ENCODE measurements at places on chromosomes 16 and 17.

GRCh38 chr16:4746991-4747574, 12.7 kb downstream of the DNAAF8 start:
- DNase-seq, result no peak
- no peaks in the 10 kb centered on the region for H3K27me3 ChIP-seq
- H3K36me3 ChIP-seq, result peaks cover 7% of the 10 kb centered on the region
- peaks cover 12% of the 10 kb centered on the region for H3K4me1 ChIP-seq
- no peak overlapping the region for H3K27ac ChIP-seq
- H3K4me3 ChIP-seq, result no peak overlapping the region

DNA sequence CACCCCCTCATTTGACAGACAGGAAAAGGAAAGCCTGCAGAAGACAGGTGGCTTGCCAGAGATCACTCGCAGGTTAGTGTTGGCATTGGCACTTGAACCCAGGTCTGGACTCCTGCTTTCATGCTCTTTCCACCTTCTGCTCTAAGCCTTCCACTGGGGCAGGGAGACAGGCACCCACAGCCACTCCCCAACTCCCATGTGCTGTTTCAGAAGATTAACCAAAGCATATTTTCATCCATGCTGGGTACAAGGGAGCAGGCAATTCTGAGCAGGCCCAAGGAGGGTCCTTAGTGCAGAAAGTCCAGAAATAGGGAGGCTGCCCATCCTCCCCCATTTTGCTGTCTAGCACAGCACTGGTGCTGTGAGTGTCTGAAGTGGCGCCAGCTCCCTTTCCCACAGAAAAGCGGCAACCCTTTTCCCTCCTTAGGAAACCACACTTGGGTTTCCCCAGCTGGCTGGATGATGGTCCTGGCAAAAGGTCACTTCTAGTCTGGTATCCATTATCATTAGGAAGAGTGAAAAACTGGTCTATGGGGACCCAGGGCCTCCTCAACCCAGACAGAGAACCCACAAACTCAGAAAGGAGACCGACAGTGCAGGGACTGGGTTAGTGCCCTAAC, 2.0 kb upstream of the CAVIN1 start:
- peaks cover 20% of the 10 kb centered on the region for H3K4me1 ChIP-seq
- peaks cover 2% of the 10 kb centered on the region for H3K36me3 ChIP-seq
- no peak overlapping the region for H3K4me3 ChIP-seq
- DNase-seq, result no peak
- H3K27me3 ChIP-seq, result peaks cover 55% of the 10 kb centered on the region
- no peak overlapping the region for H3K27ac ChIP-seq

DNA sequence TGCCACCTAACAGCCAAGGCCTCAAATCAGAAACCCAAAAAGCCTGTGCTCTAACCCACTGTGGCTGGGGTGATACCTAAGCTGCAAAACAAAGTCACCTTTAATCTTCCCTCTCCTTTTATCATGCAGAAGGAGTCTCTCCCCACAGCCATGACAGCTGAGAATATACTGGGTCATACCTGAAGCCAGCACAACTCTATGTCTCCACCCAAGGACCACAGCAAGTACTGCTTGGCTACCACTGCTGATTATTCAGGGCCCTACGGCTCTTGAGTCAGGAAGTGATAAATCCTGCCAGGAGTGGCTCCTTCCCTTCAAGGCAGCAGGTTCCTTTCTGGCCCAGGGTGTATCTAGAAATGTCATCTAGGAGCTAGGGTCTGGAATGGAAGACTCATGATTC, 151.5 kb upstream of the TOM1L1 start:
- DNase-seq, result no peak
- no peaks in the 10 kb centered on the region for H3K36me3 ChIP-seq

GRCh38 chr16:31265329-31266245, 5.8 kb downstream of the ITGAM start:
- H3K27me3 ChIP-seq, result no peaks in the 10 kb centered on the region
- DNase-seq, result peak; percentile 67

DNA sequence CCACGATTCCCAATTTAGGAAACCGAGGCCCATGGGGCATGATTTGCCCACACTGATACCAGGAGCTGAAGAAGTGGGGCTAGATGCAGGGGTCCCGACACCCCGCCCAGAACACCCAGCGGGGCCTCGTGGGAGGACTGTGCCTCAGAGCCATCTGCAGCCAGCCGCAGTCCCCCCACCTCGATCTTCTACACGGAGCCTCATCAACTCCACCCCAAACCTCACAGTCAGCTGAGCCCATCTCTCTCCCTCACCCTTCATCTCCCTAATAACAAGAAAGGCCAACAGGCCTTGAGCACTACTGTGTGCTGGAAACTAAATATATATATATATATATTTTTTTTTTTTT, 4.2 kb downstream of the ITGAE start:
- no peak for DNase-seq
- no peaks in the 10 kb centered on the region for H3K36me3 ChIP-seq
- no peaks in the 10 kb centered on the region for H3K27me3 ChIP-seq
- no peak overlapping the region for H3K4me3 ChIP-seq
- peaks cover 53% of the 10 kb centered on the region for H3K4me1 ChIP-seq

DNA sequence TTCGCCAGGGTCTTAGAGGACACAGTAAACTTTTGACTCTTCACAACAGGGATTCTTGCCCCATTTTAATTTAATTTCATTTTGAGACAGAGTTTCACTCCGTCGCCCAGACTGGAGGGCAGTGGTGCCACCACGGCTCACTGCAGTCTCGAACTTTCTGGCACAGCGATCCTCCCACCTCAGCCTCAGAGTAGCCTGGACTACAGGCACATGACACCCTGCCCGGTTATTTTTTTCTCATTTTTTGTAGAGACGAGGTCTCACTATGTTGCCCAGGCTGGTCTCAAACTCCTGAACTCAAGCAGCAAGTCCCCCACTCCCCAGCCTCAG, 329 bp upstream of the NLE1 start:
- peak overlapping the region; percentile 65 for H3K27ac ChIP-seq
- peaks cover 30% of the 10 kb centered on the region for H3K4me1 ChIP-seq
- H3K4me3 ChIP-seq, result peak overlapping the region; percentile 77

GRCh38 chr17:33596899-33597298, 303.8 kb upstream of the ASIC2 start:
- H3K36me3 ChIP-seq, result no peaks in the 10 kb centered on the region
- H3K4me1 ChIP-seq, result no peaks in the 10 kb centered on the region
- H3K4me3 ChIP-seq, result no peak overlapping the region
- peaks cover 5% of the 10 kb centered on the region for H3K27me3 ChIP-seq
- DNase-seq, result no peak
- H3K27ac ChIP-seq, result no peak overlapping the region

DNA sequence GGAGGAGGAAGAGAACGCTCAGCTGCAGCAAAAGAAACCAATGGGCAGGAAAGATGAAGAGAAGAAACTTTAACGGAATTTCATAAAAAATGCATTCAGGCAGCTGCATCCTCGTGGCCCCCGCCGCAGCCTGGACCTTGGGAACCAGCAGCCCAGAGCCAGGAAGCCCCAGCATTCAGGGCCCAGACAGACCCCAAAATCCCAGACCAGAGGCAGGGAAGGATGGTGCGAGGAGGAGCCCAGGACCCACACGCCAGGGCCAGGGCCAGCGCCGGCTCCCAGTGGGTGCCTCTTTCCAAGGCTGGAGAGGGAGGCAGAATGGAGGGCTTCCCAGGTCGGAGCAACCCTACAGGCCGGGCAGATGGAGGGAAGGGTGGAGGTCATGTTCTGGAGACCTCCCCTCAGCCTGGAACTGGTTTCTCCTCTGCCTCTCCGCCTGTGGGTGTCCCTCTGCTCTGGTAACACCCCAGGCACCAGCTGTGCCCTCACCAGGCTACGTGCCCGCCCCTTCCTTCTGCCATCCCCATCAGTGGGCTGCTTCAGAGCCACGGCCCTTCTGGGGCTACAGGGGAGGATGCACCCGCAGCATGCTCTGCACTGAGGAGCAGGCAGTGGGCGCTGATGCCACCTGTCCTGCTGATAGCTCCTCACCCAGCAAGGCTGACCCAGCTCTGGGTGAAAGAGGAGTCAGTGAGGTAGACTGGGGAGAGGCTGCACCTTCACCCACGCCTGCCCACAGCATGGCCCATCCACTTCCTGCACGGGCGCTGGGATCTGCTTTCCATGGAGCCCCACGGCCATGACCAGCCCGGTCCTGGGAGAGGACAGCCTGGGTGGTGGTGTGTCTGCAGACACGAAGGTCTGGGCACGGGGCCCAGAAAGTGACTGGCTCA, 1.2 kb upstream of the MIF4GD start:
- peak; percentile 27 for DNase-seq
- peak overlapping the region; percentile 85 for H3K4me3 ChIP-seq
- H3K27me3 ChIP-seq, result no peaks in the 10 kb centered on the region
- peaks cover 47% of the 10 kb centered on the region for H3K4me1 ChIP-seq

DNA sequence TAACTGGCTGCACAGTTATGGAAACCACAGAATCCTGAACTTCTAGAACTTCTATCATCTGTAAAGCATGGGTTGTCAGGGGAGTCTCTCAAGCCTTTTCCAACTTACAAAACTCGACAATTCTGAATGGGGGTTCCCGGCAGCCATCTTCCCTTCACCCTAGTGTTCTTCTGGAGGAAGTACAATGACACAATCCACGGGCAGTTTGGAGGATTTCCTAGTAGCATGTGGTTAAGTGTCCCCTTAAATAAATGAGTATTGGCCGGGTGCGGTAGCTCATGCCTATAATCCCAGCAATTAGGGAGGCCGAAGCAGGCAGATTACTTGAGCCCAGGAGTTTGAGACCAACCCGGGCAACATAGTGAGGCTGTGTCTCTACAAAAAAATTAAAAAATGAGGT, 2.1 kb downstream of the SLC16A6 start:
- H3K27ac ChIP-seq, result peak overlapping the region; percentile 37
- H3K27me3 ChIP-seq, result no peaks in the 10 kb centered on the region
- peaks cover 26% of the 10 kb centered on the region for H3K36me3 ChIP-seq
- DNase-seq, result peak; percentile 22

GRCh38 chr16:70476272-70477020, 22.1 kb downstream of the FCSK start:
- no peak overlapping the region for H3K4me3 ChIP-seq
- peaks cover 27% of the 10 kb centered on the region for H3K36me3 ChIP-seq
- H3K4me1 ChIP-seq, result peaks cover 32% of the 10 kb centered on the region
- no peaks in the 10 kb centered on the region for H3K27me3 ChIP-seq
- H3K27ac ChIP-seq, result peak overlapping the region; percentile 90
- DNase-seq, result peak; percentile 57

- no peaks in the 10 kb centered on the region for H3K36me3 ChIP-seq
- no peaks in the 10 kb centered on the region for H3K27me3 ChIP-seq
- DNase-seq, result no peak
- H3K27ac ChIP-seq, result no peak overlapping the region
Measured at GRCh38 chr16:59067205-59067604, 333.1 kb upstream of the GOT2 start.

- no peak overlapping the region for H3K27ac ChIP-seq
- H3K27me3 ChIP-seq, result no peaks in the 10 kb centered on the region
- no peaks in the 10 kb centered on the region for H3K36me3 ChIP-seq
- H3K4me3 ChIP-seq, result no peak overlapping the region
- no peak for DNase-seq
Measured at GRCh38 chr16:83653785-83654184, 154.0 kb upstream of the HSBP1 start.

- H3K27me3 ChIP-seq, result peaks cover 4% of the 10 kb centered on the region
- H3K4me3 ChIP-seq, result no peak overlapping the region
- no peak overlapping the region for H3K27ac ChIP-seq
Measured at GRCh38 chr17:3744014-3744413, 20.3 kb downstream of the HASPIN start.

- no peaks in the 10 kb centered on the region for H3K4me1 ChIP-seq
- no peaks in the 10 kb centered on the region for H3K36me3 ChIP-seq
- no peak overlapping the region for H3K27ac ChIP-seq
- no peak overlapping the region for H3K4me3 ChIP-seq
- H3K27me3 ChIP-seq, result no peaks in the 10 kb centered on the region
- DNase-seq, result no peak
Measured at GRCh38 chr16:85585711-85586110, 27.4 kb upstream of the GSE1 start.

- no peak overlapping the region for H3K27ac ChIP-seq
- DNase-seq, result no peak
- no peaks in the 10 kb centered on the region for H3K36me3 ChIP-seq
- peaks cover 34% of the 10 kb centered on the region for H3K4me1 ChIP-seq
- H3K27me3 ChIP-seq, result no peaks in the 10 kb centered on the region
Measured at GRCh38 chr16:67666032-67666551, 458 bp downstream of the ENKD1 start.

DNA sequence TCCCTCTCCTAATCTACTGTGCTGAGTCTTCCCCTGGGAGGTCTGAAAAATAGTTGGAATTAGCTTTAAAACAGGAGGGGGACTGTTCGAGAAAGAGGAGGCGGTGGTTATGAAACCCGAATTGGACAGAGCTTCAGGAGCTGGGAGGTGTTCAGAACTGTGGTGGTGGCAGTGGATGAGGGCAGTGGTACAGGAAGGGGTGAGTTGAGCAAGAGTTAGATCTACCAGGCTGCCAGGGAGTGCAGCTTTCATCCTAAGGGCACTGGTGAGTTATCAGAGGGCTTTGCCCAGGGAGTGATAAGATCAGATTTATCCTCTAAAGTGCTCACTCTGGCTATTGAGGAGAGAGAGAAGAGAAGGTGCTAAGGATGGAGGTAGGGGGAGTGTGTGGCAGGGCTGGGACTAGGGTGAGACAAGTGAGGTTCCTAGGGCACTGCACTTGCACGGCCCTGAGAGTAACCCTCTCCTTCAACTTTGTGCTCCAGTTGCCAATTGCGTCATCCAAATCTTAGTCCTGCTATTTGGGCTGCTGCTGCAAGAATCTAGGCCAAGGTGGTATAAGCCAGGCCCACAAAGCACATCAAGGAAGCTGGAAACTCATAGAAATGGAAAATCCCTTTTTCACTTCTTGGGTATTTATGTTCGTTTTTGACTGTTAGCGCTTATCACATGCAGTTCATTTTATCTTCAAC, 540.3 kb downstream of the XYLT1 start:
- DNase-seq, result no peak
- no peak overlapping the region for H3K4me3 ChIP-seq
- H3K27ac ChIP-seq, result no peak overlapping the region
- no peaks in the 10 kb centered on the region for H3K4me1 ChIP-seq

GRCh38 chr17:6786618-6787017, 10.6 kb downstream of the FBXO39 start:
- no peaks in the 10 kb centered on the region for H3K36me3 ChIP-seq
- H3K4me1 ChIP-seq, result no peaks in the 10 kb centered on the region
- H3K27me3 ChIP-seq, result peaks cover 81% of the 10 kb centered on the region
- no peak overlapping the region for H3K27ac ChIP-seq
- no peak for DNase-seq

DNA sequence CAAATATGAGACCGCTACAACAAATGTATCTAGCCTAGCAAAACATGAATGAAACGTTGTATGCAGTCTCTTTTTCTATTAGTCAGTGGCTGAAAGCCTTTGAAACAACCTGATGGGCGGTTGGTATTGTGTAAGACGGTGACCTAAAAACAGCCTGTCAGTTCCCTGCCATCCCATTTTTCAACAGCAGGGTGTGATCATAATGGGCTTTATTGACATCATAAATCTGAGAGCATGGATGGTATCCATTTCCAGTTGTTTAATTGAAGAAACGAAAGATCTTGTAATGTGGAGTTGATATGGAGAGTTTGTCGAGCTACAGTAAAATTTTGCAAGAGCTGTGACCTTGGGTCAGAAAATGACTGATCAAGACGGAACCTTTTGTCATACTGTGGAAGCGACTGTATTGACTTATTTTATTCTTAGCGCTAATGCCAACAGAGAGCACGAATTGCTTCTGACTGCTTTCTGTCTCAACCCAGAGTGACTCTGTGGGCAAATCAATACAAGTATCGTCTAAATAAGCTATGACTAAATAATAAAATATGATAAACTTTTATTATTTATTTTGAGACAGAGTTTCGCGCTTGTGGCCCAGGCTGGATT, 12.3 kb upstream of the MEIOB start:
- H3K27me3 ChIP-seq, result peaks cover 13% of the 10 kb centered on the region
- no peak for DNase-seq
- no peak overlapping the region for H3K27ac ChIP-seq
